Right forelimb (tissue), 1 donor: ENCODE measurements at places on chromosomes 13 and 19.

DNA sequence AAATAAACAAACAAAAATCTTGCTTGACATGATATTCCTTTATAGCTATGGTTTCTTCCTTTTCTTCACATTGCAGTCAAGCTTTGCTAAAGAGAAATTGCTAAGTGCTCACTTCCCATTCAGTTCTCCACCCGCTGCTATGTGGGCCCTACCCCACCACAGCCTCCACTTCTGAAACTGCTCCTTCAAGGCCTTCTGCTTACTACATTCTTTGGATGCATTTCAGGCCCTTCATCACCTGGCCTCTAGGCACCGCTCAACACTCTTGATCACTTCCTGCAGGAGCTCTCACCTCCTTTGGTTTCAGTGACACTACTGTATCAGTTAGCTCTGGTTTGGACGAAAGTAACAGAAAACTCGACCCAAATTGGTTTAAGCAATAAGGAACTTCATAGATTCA, 72.4 kb downstream of the KLF5 start:
- no peak for DNase-seq

DNA sequence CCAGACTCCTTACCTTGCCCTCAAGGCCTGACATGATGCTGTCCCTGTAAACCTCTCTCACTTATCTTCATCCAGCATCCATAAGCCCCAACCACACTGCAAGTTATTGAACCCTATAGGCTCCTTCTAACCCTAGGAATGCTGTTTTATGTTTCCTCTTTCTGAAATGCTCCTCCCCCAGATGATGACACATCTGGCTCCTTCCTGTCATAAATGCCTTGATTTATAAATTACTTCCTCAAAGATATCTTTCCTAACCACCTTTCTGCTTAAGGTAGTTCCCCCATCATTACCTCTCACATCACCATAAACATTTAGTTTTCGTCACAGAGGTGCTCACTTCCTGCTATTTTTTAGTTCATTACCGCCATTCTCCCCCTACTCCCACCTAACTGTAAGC, 12.3 kb downstream of the RUBCNL start:
- no peak for DNase-seq

- no peak for DNase-seq
Measured at GRCh38 chr13:38635030-38635429, 51.8 kb upstream of the FREM2 start.

GRCh38 chr13:114077933-114078325, 54.5 kb downstream of the RASA3 start:
- DNase-seq: peak; percentile 58

GRCh38 chr19:48970923-48971395, 5.8 kb downstream of the FTL start:
- peak; percentile 85 for DNase-seq

DNA sequence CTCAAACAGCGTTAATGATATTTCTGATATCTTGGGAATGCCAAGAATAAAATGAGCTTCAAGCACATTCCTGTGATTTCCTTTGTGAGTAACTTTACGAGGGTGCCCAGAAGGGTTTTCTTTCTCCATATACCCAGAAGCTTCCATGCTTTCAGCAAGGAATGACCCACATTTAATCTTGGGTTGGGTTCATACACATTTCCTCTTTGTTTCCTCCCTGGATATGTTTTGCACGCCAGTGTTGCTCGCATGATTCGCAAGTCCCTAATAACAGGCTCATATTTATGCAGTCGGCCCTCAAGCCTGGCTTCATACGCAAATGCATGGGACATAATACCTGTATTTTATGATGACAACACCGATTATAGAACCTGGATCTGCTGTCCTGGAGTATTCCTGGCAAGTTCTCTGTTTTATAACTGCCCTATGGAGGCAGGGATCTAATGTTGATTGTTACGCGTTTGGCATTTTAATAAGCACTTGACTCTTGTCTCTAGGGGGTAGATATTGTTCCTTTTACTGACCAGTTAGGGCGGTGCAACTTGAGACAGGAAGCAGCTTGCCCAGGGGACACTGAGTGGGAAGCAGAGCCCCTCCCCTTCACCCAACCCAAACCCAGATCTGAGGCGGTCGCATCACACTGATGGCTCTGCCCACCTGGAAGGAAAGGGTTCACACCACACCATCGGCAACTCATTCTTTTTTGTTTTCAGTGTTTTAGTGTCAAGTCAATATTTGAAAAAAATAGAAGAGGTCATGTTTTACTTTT, 220.4 kb upstream of the SOX1 start:
- no peak for DNase-seq

- DNase-seq: peak; percentile 83
Measured at GRCh38 chr19:9406798-9407352, 28.5 kb downstream of the ZNF266 start.

DNA sequence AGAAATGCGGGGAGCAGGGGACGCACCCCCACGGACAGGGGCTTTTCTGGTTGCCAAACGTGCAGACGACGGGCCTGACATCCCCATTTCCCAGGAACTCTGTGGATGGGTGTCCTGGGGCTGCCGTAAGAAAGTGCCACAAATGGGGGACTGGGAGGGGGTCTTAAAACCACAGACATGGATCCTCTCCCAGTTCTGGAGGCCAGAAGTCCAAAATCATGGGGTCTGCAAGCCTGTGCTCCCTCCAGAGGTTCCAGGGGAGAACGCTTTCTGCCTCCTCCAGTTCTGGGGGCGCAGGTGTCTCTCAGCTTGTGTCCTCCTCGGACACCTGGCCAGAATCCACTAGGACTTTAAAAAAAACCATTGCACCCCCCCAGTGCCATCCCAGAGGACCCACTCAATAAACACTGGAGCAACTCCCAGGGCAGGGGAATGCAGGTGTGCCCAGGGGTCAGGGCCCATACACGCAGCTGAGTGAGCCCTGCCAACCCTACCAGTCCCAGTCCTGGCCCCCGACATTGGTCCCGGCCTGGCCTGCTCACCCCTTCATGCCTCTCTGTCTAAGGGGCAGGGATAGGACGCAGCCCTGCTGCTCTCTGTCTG, 103.9 kb downstream of the GADD45B start:
- no peak for DNase-seq

DNA sequence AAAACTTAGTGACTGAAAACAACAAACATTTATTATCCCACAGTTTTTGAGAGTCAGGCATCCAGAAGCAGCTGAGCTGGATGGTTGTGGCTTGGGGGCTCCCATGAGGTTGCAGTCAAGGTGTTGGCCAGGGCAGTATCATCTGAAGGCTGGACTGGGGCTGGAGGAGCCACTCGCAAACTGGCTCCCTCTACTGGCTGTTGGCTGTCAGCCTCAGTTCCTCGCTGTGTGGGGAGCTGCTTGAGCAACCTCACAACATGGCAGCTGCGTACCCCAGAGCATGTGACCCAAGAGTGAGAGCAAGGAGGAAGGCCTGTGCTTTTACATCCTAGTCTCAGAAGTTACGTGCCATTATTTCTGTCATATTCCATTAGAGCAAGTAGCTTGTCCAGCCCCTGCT, 9.7 kb downstream of the YJU2 start:
- DNase-seq: no peak
